ENCODE measurements at places on chromosomes 5 and 9.

DNA sequence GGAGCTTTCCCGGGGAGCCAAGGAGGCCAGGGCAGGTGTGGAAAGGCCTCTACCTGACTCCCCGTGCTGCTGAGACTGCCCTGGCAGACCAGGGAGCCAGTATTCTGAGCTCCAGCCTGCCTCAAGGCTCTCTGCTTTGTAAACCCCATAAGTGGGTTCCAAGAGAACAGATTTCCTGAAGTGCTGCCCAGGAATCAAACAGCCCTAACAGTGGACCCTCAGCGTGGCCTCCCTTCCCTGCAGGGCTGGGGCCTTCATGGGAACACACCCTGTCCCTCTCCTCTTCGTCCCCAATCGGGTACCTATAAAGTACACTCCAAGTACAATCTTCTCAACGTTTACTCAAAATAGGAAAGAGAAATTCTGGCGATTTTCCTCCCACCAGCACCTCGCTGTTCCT is 252.5 kb downstream of the FSTL4 start:
- DNase-seq = no peak

- DNase-seq = no peak
These were observed 96.2 kb downstream of the VCAN start for GRCh38 chr5:83567741-83568140.

DNA sequence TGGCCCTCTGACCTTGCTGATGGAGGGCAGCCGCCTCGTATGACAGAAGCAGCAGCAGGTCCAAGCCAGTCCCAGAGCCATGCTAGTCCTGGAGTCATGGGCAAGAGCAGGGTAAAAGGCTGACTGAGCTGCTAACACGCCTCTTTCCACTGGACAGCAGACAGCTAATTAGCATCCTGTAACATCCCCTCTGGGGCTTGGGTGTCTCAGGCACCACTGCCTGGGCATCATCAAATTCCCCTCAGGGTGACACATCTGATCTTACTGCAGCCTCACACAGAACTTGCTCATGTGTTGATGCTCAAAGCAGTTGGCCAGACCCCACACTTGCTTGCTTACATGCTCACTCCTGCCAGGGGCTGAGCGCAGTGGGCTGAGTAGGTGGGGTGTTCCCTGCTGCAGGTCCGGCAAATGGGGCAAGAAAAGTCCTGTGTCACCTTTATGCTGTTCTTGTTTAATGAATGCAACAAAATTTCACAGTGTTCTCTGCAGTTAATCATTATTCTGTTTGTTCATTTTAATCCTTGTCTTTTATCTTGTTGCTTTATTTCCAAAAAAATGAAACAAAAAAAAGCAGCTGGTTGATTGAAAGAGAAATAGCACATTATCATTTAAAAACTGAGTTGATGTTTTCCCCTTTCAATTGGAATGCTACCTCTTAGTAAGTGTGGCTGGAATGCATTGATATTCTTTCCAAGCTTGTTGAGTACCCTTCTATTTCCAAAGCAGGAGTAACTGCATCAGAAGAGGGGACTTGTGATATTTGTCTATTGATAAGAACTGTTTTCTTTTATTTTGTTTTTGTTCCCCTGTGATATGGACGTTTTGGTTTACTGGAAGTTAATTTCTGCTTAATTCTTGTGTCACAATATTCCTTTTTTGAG is 254.1 kb downstream of the CDH18 start:
- DNase-seq = no peak

DNA sequence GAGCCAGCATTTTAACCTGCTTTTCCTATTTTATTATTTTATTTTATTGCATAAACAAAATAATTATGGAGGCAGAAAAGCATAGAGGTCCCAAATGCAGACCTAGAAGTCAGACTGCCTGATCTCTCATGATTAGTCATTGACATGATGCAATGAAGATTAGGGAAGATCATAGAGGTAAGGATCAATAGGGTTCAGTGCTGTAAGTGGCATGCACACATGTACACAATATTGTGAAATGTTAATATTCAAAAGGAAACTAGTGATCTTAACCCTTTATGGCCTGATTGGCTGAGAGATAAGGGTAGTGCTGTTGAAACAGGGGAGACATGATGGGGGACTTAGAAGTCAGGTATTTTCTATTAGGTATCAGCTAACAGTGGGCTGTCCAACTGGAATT is 1.1 kb upstream of the FRRS1L start:
- no peak for DNase-seq

GRCh38 chr9:88651682-88652633 is 117.0 kb downstream of the NXNL2 start:
- peak; percentile 72 for DNase-seq

GRCh38 chr9:131442351-131442750 is 48.5 kb downstream of the PRRC2B start:
- no peak for DNase-seq

GRCh38 chr9:33221568-33221884 is 18.4 kb upstream of the SPINK4 start:
- DNase-seq = no peak

- DNase-seq = no peak
These were observed 22.6 kb upstream of the CSF1R start for GRCh38 chr5:150108711-150109514.

GRCh38 chr5:160310552-160311295 is 1.6 kb downstream of the CCNJL start:
- no peak for DNase-seq

DNA sequence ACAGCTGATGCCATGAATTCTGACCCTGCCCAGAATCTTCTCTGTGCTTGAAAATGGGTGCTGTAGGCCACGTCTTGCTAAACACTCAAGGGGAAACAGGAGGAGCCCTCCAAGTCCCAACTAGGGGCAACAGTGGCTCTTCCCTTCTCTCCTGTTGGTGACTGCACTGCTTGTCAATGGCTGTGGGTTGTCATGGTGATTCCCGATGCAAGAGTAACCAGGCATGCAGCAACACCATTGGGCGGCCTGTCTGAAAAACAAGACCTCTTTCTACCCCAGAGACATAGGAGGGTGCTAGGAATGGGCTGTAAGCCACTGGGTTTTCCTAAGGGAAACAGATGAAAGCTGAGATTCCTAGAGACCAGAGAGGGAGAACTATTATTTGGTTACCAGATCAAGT is 201.7 kb upstream of the PANK3 start:
- DNase-seq = no peak

DNA sequence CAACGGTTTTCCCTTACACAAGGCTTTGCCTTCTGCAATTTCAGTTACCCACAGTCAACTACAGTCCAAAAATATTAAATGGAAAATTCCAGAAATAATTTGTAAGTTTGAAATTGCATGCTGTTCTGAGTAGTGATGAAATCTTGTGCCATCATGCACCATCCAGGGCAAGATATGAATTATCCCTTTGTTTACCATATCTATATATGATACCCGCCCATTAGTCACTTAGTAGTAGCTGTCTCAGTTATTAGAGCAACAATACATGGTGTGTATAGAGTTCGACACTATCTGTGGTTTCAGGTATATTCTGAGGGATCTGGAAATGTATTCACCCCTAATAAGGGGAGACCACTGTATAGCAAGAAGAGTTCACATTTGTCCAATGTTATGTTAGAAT is 29.4 kb downstream of the ERBIN start:
- no peak for DNase-seq

DNA sequence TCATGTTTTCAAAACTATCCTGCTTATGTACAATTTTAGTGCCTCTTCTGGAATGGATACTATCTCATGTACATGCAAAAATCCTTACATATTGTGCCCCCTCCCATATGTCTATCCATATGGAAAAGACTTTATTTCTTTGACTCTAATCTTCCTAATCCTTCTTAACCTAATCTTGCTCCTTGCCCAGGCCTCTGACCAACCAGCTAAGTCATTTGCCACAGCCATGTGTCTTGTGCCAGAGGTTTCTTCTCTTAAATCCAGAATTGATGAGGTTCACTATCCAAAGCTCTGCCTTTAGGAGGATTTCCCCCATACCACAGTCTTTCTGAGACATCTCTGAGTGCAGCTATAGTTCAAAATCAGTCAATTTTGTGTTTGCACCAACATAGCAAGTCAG is 68.9 kb upstream of the RNF180 start:
- no peak for DNase-seq

- no peak for DNase-seq
These were observed at the start of gene ADAMTSL1 for GRCh38 chr9:18473652-18474279. Gene ADAMTSL1 (plus strand): TSS chr9:18474153. CDS start chr9:18474233, 80 bp downstream.

DNA sequence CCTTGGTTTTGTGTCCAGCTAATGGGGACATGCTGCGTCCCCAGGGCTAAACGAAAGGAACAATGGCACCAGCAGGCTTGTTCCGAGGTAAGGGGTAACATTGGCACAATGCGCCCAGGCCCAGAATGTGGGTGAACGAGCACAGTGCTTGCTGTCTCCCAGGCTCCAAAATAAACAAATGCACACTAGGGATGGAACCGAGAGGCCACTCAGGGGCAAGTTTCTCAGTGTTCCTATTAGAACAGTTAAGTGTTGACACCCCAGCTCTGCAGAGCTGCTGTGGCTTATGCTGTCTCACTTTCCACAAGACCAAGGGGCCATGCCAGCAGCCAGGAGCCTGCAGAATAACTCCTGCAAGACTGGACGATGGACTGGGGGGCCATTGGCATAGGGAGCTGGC is 492.4 kb downstream of the GADD45G start:
- no peak for DNase-seq

Data from omental fat pad (tissue), 4 donors.